HL-60 (cell line): ENCODE measurements at places on chromosomes 3 and 15.

- no peak for DNase-seq
These were observed 124.3 kb downstream of the BDH1 start for GRCh38 chr3:197431346-197431910.

DNA sequence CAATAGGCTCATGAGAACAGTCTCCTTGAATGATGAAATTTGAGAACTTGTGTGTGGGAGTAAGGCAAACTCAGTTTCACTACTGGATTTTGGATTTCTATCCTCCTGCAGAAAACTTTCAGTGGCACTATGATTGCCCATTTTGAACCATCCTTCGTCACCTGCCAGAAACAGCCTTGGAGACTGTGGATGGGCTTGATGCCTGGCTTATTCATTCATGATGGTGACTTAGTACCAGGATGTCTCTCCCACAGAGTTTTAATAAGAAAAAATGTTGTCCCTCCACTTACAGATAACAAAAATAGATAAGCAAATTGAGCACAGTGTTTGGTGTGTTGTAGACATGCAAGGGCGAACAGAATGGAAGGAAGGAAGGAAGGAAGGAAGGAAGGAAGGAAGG is 53.5 kb upstream of the CPNE4 start:
- DNase-seq: no peak

GRCh38 chr3:14798231-14798630 is 20.5 kb upstream of the FGD5 start:
- DNase-seq: no peak

DNA sequence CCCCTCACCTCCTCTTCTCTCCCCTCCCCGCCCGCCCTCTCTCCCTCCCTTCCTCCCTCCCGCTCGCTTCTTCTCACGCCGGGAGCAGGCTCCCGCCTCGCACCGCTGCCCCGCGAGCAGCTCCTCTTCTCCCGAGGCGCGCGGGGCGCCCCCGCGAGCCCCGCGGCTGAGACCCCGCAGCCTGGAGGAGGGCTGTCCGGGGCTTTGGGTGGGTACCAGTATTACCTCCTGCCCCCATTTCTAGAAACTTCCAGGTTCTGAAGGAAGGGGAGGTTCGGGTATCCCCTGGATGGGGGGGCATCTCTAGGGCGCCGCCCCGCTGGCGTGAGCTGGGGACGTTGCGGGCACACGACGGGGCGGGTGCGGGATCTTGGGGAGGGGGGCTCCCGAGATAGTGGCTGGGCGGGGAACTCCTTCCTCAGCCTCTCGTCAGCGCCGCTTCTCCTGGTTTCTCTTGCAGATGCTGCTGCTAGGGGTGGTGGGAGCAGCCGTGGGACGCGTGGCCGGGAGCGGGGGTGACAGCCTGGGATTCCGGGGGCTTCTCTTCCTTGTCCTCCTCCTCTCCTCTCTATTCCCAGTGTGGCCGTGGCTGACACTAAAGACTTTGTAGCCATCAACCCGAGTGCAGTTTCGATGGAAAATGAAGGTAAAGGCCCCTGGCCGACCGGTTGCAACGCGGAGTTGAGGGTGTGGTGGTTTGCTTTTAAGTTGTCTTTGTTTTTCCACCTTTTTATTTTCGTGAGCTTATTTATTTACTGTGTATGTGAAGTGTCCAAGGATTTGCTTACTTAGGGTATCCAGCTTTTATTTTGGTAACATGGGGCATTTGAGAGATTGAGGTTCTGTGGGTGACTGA is 474 bp downstream of the ATP2C1 start:
- DNase-seq: no peak

DNA sequence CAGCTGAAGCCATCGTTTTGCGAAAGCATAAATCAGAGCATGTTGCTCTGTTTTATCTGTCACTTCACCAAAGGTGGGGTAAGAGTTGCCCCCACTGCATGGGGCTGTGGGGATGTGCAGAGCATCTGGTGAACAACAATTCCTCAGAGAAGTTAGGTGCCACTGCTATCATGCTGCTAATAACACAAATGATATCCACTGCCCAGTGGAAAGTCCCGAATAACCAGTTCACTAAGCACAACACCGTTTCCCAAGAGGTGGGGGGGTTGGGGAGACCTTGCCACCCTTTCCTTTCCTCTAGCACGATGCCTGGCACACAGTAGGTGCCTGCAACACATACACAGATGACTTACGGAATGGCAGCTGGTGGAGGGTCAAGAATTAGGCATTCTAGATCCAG is 38.6 kb downstream of the FAM3D start:
- DNase-seq: no peak

- peak; percentile 14 for DNase-seq
These were observed 1.6 kb downstream of the C15orf39 start for GRCh38 chr15:75203017-75203907.

DNA sequence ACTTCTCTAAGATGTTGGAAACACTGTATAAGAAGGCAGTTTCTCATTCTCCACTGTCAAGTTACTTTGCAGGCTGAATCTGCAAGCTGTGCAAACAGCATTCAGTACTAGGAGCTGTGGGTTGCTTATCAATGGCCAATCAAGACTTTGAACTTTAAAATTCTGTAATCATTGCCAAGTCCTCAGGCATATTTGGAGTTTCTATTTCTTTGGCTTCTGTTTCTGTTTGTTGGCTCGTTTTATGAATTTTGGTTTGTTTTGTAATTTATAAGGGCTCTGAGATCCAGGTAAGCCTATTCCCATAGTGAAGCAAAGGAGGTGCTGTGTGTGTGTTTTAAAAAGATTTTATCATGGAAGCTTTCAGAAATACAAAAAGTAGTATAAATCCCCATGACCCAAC is 32.1 kb downstream of the TLNRD1 start:
- no peak for DNase-seq

DNA sequence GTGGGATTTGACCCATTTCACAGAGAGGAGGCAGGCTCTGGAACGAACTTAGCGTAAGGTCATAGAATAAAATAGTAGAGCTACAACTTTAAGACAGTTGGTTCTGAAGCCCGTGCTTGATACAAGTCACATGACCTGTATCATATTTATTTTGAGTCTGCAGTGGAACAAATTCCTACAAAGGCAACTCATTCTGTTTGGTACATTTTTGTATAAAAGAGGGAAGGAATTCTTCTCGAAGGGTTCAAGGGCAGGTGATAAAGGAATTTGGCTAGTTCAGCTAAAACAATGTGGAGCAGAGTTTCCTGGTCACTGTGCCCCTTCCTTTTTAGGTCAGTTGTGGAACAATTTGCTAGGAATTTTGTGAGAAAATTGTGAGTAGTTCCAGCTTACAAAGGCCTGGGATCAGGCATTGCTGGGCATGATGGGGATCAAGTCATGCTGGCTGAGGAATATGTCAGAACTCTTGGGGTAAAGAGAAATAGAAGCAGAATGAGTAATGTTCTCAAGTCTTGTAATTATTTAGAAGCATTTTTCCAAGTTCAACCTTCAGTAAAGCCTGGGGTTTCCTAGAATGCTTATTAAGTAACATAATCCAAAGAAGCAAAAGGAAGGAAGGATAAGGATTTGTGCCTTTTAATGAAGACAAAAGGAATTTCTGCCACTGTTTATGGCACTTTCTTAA is 19.1 kb downstream of the USP3 start:
- DNase-seq: no peak

DNA sequence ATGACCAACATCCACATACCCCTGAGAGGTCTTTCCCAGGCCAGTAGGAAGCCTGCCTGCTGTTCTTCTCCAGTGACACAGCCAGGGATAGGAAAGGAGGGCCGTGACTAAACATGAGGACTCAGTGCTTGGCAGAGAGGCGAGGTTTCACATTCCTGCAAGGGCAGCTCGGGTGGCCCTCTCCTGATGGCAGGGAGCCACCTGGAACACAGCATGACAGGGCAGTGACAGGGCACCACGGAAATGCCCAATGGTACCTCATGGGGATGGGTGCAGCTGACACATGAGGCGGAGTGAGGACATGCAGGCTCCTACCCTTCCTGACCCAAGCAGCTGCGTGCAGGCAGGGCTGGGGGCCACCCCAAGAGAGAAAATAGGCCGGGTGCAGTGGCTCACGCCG is 7.4 kb upstream of the TGM5 start:
- no peak for DNase-seq

DNA sequence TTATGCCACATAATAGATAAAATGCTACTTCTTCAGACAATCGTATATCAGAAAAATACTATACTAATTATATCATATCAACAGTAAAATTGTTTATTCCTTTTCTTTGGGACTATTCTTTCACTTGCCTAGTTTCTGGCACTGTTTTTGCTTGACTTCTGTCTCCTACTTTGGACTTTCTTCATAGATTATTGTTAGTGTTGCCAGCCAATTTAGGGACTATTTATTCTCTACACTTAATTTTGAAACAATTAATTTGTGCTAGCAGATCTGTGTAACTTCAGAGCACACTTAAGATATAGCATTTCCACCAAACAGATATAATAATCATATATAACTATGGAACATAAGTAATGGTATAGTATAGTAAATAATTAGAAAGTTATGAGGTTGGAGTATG is 305.6 kb downstream of the CADM2 start:
- DNase-seq: no peak

DNA sequence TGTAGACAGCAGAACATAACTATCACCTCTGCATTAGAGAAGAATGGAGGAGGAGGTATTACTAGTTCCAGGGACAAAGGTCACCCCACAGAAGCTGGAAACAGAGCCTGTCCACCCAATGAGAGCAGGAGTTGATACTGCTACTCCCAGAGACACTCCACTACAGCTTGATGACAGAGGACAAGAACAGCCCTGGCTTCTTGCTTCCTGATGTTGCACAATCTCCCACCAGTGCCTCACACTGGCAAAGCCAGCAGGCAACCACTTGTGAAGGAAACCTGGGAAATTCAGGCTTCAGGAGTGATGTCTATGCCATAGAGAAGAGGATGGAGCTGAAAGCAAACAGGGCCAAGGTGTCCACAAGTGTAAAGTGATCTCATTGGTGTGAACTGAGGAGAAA is 78.0 kb upstream of the POU1F1 start:
- no peak for DNase-seq

GRCh38 chr15:60660290-60661051 is 181.5 kb upstream of the ICE2 start:
- DNase-seq: no peak

DNA sequence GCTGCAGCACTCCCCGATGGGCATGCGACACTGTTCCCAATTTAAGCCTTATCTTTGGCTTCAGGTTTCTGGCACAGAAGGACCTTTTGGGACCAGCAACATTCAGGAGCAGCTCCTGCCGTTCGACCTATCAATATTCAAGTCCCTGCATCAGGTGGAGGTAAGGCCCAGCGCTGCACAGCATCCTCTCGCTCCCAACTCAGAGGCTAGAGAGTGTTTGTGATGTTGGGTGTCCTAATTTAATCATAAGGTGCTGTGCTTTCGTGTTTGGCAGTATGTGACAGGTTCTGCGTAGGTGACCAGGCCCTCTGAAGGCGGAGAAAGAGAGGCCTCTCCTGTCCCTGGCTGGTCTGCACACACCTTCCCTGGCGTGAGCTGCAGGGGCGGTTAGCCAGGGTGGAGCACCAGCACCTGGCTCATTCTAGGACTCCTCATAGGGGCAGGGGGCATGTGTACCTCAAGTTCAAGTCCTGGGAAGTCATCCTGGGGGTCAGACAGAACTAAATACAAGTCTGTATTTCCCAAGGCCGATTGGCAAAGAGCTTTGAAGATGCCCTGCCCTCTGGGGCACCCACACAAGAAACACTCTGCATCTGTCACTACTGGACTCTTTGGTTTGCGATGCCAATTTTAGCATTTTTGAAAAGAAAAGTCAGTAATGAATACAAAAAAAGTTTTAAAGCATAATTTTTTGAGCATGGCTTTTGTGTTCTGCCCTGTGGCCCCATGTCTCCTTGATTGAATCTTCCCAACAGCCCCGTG is 17.0 kb downstream of the NISCH start:
- no peak for DNase-seq

DNA sequence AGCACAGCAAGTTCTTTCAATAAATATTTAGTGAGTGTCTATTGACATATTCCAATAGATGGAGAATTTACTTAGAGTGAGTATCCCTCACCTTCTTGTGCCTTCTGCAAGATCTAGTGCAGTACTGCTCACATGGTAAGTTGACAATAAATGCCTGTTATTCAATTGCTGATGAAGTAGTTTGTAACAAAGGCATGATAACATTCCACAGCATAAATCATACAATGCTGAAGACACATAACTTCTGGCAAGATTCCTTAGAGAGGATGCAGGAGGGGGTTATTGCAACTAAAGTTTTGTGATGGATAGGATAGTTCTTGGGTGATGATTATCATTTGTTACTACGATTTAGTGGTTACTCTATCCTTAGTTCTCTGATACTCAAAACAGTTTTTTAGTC is 112.2 kb upstream of the RBMS3 start:
- no peak for DNase-seq

GRCh38 chr3:37787153-37787867 is 74.4 kb upstream of the CTDSPL start:
- no peak for DNase-seq

DNA sequence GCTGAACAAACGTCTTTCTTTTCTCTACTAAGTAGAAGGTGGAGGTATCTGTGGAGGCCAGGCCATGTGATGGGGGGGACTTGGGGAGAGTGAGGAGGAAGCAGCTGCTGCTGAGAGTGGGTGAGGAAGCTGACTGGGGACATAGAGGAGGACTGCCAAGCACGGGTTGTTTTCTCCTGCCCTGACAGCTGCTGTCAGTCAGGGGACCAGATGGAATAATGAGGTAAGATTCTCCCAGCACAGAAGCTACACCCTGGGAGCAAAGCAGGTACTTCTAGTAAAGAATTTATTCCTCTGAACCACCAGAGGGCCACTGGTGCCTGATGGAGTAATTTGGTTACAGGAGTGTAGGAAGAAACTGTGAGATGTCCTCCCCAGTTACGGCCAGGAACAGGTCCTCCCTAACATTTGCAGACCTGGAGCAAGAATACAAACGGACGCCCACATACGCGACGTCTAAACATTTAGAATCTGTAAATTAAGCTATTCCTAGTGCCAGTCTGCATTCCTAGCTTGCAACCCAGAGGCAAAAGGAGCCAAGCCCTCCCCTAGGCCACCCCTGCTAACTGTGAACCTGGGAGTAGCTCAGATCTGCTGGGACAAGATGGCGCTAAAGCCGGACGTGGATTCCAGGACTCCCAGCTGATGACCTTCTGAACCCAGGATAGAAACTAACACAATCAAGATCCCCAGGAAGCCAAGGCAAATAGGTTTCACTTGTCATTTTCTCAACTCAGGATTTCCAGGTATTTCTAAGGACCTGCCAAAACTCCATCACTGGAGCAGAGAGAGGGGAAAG is 14.8 kb downstream of the CRYGS start:
- peak; percentile 62 for DNase-seq

- DNase-seq: no peak
These were observed 224.3 kb upstream of the NR2F2 start for GRCh38 chr15:96106181-96106580.

GRCh38 chr3:133892541-133893231 is 3.0 kb downstream of the RAB6B start:
- DNase-seq: no peak

DNA sequence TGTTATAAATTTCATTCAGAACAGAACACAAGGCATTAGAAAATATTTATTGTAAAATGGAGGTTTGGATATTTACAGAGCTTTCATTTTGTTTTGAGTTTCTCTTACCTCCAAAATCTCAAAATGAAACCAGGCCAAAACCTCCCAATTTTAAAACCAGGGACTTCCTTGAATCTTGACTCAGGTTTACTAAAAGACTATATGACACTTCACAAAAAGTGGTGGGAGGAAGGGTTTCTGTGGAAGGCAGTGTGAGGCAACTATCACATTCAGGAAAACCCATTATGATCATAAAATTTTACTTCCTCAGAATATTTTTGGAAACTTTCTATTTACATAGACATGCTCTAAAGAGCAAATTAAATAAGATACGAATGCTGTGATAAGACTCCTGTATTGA is 205.8 kb upstream of the EOMES start:
- no peak for DNase-seq
